ENCODE measurements at places on chromosomes 2 and 18.

DNA sequence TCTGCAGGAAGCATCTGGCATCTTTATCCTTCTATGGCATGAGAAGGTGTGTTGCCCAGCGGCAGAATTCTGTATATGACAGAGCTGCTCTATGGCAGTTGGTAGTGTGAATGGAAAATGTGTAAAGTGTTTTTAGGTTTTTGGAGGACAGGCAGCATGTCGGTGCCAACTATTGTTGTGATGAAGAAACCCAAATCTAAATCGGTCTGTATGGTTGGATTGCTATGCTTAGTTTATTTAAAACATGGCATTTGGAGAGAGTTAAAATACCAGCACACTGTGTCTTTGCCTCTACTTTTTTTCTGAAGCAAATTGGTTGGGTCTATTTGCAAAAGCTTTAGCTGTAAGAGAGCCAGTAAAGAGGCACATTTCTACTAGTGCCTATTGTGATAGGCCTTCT lies 136.7 kb downstream of the CTNNA2 start:
- DNase-seq, result no peak

DNA sequence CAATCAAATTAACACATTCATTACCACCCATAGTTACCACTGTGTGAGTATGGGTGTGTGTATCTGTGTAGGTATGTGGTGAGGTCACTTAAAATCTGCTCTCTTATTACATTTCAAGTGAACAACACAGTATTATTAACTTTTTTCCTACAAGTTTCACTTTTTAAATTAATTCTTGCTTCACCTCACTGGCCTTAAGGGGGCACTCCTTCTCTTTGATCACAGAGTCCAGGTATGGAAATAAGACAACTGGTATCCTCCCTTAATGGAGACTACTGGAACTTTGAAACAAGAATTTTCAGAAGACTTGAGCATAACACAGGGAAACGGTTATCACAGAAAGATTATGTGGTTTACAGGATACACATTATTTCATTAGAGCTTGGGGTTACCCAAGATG lies 255.8 kb downstream of the ASXL3 start:
- DNase-seq, result no peak

GRCh38 chr2:33158482-33159003 lies 211.8 kb downstream of the LTBP1 start:
- no peak for DNase-seq

- DNase-seq, result no peak
Observed at GRCh38 chr2:182597570-182598295, 118.3 kb upstream of the DNAJC10 start.

DNA sequence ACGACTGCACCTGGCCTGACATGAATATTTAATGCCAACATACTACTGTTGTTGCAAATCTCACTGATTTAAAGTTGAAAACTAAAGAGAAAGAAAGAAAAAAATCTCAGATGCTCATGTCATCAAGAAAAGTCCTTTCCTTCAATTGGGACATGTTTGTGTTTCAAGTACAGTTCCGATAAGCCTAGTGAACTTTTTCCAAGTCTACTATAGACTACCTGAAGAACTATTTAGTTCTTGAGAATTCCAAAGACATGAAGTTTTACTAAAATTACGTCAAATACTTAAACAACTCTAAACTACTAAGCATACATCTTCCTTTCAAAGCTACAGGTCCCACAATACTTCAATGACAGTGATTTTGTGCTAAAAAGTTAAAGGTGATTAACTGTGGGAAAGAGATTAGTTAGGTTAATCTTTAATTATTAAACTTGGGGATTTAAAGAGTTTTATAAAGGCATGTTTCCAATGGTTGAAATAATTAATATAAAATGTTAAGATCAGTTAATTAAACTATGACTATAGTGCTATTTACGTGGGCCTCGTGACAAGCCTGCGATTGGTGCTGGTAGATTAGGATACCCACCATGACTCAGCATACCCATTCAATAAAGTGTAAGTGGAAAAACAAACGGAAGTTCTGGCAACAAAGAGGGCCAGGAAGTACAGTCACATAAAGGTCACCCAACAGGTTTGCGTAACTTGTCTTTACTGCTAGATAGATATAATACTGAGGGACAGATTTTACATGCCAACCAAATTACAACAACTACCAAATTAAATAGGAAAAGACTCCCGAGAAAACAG lies 55.5 kb downstream of the SEPTIN10 start:
- no peak for DNase-seq

- no peak for DNase-seq
Observed at GRCh38 chr18:73023975-73024374, 156.2 kb upstream of the NETO1 start.

GRCh38 chr2:218168016-218168415 lies 1.3 kb upstream of the CXCR1 start:
- no peak for DNase-seq

- no peak for DNase-seq
Observed at GRCh38 chr2:112629823-112630222, 15.9 kb upstream of the SLC20A1 start.

GRCh38 chr2:66815886-66816285 lies 381.0 kb downstream of the MEIS1 start:
- DNase-seq, result no peak

DNA sequence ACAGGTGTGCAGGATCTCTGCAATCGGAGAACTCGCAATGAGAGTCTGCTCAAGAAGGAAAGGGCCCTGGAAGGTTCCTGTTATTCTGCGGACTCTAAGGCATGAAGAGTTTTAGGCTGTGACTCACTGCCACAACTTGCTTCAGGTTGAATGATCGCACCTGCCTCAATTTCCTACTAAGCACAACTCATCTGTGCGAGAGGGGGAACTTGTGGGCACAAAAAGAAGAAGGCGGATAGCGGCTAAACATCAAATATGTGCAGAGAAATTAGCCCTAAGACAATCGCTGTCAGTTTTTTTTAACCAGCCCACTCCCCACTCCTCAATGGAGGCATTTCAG lies 14.0 kb upstream of the CREG2 start:
- no peak for DNase-seq

GRCh38 chr2:188973641-188974040 lies 532 bp upstream of the COL3A1 start:
- no peak for DNase-seq

DNA sequence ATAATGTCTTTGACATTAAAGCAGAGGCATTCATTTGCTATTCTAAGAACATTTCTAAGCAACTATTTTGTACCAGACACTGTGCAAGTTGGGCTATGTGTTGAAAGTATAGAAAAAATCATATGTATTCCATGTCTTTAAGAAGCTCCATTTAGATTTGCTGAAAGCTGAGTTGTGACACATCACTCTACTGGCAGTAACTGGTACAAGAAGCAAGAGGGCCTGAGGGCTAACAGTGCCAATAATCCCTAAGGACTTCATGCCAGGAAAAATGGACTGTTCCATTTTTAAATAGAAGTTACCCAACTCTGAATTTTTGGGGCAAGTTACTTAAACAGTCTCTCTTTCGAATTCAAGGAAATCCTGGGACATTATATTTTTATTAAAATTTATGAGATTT lies 178.7 kb downstream of the SRBD1 start:
- no peak for DNase-seq

DNA sequence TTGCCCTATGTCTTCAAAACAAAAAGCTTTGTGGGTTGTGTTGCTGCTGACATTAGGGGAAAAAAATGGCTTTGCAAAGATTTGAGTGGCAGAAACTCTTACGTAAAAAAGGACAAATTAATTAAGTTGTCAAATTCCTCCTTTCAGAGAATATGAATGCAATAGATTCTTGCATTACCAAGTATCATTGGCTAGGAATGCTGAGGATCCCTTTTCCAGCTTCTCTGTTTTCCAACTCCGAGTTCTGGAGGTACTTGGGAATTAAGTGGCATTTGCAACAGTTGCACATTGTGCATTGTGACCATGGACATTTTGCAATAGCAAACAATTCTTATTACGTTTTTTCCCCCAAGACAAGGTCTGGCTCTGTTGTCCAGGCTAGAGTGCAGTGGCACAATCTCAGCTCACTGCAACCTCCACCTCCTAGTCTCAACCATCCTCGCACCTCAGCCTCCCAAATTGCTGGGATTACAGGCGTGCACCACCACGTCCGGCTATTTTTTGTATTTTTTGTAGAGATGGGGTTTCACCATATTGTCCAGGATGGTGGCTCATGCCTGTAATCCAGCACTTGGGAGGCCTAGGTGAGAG lies 29.9 kb upstream of the PPP1CB start:
- no peak for DNase-seq
